Right kidney (tissue), 9 donors: ENCODE measurements at places on chromosomes 4 and X.

- DNase-seq: no peak
Measured at GRCh38 chr4:188714501-188714900, 575.3 kb downstream of the TRIML1 start.

GRCh38 chr4:121219227-121219626 lies 55.1 kb upstream of the TNIP3 start:
- no peak for DNase-seq

DNA sequence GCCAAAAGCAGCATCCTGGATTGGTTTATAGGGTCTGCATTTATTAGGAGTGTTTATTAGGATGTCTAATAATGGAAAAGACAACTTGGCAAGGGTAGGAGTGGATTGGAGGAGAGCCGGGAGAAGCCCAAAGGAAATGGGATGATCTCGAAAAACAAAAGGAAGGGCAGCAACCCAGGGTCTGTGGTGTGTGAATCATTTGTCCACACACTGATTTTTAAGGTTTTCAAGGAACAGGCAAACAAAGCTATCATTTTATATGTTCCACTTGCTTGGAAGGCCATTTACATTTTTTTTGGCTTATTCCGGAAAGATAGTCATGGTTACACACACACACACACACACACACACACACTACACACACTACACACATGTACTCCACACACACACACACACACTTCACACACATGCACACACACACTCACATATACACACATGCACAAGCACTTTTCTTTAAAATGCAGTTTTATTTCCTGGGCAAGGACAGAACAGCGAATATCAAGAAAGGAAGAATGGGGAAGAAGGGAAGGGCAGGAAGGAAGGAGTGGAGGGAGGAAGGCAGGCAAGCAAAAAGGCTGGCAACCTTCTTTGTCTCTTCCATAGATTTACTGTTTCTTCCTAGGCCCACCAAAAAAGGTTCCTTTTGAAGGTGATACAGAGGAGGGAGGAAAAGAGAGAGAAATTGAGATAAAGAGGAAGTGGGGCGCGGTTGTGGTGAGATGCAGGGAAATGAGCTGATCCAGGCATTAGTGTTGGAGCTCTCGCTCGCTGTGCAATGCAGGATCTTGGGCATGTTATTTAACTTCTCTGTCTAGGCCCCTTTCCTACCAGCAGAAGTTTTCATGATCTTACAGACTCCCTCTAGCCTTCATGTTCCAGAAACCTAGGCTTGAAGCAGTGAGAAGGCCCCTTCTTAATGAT lies 88.6 kb upstream of the MAML3 start:
- DNase-seq: no peak

DNA sequence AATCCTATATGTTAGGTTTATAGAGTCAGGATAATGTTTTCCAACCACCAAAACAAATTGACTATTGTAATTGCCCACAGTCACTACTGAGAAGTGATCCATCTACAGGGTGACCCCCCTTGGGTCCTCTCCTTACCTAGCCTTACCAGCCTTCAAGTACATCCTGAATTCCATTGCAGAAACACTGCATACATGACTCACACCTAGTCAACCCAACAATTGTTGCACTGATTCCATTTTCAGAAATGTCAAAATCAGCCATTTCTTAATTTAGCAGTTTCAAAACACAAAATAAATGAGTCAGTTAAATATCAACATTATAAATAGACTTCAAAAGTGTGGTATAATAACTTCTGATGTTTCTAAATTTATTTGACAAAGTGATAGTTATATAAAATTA lies 106.3 kb upstream of the TNIP3 start:
- DNase-seq: no peak

DNA sequence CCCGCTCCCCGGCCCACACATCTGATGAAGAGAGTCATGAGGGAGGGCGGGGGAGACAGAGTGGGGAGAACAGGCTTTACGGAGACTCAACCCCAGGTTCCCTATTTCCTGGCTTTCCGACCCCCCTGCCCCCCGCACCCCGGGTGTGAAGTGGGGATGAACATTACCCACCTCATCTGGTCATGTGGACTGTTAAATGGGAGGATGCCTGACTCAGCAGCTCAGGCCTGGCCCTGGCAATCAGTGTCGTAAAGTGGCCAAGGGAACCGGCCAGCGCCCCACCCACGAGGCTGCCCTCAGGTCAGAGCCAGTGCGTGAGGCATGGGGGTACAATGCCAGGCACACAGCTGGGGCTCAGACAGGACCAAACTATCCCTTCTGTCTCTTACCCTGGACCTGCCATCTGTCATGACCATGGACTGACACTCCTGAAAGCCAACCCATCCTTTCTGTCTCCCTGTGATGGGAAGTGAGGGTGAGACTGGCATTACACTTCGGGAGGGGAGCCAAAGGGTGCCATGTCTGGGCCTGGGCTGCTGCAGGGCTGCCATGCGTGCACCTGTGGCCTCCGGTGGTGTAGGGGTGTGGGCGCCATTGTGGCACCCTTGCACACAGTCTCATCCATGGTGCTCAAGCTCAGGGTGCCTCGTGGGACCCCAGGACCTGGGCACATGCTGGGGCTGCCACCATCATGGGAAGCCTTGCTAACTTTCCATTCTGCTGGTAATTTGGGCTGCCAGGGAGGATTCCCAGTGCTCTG lies 106.1 kb upstream of the PSAPL1 start:
- no peak for DNase-seq

DNA sequence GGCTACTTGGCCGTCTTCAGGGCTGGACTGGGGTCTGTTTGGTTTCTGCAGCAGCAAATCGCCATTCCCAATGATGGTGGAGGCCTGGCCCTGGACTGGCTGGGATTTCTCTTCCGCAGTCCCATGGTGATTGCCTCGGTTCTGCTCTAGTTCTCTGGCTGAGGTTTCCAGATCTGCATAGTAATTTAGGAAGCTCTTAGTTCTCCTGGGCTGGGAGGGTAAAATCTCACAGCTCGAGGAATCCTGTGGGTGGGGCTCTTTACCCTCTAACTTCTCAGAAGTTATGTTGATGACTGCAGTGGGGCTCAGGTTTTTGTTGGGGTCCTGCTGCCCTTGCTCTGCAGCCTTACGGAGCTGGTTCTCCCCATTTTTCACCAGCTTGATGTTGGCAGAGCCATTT lies 200.6 kb downstream of the APBB2 start:
- no peak for DNase-seq

- DNase-seq: no peak
Measured at GRCh38 chrX:45295259-45295986, 94.7 kb upstream of the DIPK2B start.

GRCh38 chr4:99458911-99459447 lies 23.8 kb upstream of the ADH7 start:
- no peak for DNase-seq
